ENCODE measurements at places on chromosomes 7 and 10.

- DNase-seq = peak; percentile 84
These were observed at the start of gene FKBP9 for GRCh38 chr7:32957326-32958045. Gene FKBP9, plus strand, starts transcription at chr7:32957440. Its CDS starts 134 bp downstream, at chr7:32957574.

- DNase-seq = no peak
These were observed 54.2 kb downstream of the HECW1 start for GRCh38 chr7:43166686-43167085.

- DNase-seq = no peak
These were observed 305.6 kb downstream of the ARL4A start for GRCh38 chr7:12993025-12993424.

DNA sequence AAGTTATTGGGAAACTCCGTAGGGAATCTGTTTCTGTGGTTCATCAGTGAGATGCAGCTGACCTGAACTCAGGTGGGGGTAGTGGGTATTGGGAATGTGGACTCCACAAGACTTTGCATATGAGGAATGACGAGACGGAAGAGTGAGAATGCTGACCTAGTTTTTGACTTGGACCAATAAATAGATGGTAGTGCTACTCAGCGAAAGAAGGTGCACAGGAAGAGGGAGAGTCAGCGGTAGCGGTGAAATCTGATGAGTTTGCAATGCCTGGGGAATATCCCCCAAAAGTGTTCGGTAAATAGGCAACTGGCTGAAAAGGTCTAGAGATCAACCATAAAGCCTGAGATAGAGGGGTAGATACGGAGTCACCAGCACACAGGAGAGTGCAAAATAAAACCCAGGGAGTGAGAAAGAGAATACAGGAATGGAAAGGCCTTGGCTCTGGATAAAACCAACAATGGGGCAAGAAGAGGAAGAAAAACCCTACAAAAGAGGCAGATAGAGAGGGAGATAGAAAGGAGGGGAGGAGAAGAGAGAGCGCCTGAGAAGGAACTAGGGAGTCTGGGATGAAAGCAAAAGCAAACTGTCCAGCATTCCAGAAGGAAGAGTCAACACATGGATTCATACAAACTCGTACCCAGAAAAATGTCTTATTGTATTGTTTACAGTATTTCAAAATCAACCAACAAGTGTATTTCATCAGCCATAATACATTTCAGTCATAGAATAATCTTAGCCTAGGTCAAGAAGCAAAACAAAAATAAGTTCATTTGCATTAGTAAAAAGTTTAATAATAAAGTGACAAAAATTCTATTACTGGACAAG is 5.4 kb downstream of the ARHGAP21 start:
- no peak for DNase-seq

- peak; percentile 26 for DNase-seq
These were observed 147.6 kb downstream of the DIP2C start for GRCh38 chr10:541750-542371.

DNA sequence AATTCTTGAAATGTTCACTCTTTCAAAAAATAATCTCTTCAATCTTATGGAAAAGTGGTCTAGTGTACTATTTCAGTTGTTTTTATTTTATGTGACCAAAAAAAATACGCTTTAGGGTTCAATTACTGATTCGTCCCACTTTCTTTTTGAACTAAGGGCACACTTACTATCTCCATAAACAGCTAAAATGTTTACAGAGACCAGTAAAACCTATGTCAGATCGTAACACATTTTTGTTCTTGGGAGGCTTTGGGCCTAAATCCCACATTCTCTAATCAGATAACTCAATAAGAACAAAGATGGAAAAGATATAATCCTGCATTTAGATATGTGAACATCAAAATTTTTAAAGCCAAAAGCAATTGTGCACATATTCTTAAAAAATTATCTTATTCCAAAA is 29.8 kb upstream of the EPC1 start:
- peak; percentile 20 for DNase-seq

- no peak for DNase-seq
These were observed 675.0 kb upstream of the ANKRD30A start for GRCh38 chr10:36450380-36450779.

DNA sequence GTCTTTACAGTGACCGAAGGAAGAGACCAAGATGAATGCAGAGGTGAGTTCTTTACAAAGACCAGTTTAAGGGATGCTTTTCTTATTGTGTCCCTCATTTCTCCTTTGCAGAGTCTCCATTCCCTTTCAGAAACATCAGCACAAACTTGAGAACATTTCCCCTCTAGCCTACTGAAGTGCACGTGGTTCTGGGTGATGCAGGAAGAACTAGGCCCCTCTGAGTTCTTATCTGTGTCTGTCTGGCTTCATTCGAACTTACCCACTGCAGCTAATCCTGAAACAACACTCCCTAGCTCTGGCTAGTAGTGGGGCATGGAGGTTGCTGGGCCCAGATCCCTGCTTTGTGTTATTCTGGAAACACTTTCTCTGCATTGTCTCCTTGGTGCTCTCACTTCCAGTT is 12.6 kb downstream of the BLVRA start:
- DNase-seq = no peak

- DNase-seq = peak; percentile 27
These were observed 103.0 kb upstream of the PCGF5 start for GRCh38 chr10:91117505-91117904.

- no peak for DNase-seq
These were observed 1.3 kb downstream of the KAT6B start for GRCh38 chr10:74827694-74828093.

- no peak for DNase-seq
These were observed 85.2 kb upstream of the DNAAF5 start for GRCh38 chr7:641269-641671.

Measured in NCI-H1417 (cell line).